CD4-positive, alpha-beta T cell treated with Interleukin-12 subunit alpha and Interleukin-12 subunit beta, for 1 hour (primary cell): ENCODE measurements at places on chromosomes 7 and 10.

DNA sequence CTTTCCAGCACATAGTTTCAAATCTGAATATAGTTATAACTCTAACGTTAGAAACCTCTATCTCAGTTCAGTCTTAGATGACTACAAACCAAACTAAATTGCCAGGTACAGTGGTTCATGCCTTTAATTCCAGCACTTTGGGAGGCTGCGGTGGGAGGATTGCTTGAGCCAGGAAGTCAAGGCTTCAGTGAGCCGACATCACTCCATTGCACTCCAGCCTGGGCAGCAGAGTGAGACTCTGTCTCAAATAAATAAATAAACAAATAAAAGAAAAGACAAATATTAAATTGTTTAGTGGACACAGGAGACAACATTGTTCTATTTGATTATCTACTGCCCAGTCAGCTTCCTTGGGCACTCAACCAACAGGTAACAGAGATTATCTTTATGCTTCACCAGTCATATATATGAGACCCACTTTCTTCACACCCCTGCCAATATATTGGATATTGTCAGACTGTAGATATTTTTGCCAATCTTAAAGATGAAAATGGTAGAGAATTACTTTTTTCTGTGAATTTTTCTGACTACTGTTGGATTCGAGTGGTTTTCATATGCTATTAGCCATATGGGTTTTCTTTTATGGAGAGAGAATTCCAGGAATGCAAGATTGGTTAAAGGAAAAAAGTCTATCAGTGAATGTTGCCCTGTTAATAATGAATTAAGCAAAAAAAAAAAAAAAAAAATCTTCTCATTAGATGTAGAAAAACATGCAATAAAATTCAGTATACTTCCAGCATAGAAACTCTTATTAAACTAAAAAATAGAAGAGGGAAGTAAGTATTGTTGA lies 16.0 kb downstream of the HDAC9 start:
- no peak for DNase-seq

DNA sequence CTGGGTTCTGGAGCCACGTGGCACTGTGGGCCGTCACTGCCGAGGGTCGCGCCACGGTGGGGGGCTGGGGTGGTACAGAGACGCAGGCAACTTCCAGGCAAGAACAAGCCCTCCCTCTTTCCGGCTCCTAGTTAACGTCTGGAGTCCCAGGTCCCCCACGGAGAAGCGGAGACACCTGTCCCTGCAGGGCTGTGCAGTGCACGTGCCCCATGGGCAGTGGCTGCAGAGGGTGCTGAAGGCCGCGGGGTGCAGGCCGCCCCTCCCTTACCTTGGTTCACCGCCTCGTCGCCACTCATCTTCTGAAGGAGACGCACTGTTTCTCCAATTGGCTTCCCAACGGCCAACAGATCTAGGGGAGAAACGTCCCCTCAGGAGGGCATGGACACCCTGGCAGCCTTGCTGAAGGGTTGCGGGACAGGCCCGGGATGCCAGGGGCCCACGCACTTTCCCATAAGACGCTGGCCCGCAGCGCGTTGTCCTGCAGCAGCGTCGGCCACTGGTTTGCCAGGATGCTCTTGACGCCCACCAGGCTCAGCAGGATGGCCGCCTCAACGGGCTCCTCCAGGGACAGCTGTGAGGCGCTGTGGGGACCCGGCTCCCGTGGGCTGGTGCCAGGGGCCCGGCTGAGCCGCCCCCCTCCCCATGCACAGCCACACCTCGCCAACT lies 24.3 kb upstream of the NKX6-2 start:
- DNase-seq = no peak

DNA sequence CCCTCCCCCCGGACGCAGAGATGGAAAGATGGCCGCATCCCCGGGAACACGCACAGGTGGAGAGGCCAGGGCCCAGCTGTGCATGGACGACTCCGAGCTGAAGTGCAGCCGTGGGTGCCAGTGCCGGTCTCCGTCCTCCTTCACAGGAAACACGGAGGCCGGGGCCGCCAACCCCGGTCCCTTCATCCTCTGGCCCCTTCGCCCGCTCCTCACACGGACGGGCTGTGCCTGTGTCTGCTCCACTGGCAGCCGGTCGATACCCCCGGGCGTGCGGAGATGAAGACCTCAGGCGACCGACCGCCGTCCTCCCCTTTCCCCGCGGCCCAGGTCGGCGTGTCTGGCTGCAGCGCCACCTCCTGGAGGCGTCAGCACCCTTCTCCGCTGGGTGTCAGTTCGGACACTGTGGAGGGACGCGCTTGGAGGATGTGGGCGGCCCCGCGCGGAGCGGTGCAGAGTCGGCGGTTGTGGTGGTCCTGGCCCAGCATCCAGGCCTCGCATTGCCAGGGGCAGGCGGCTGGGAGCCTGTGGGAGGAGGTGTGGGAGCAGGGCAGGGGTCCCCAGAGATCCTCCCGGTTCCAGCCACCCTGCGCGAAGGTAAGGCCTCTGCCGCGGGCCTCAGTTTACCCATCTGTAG lies 9.9 kb downstream of the ZNF511 start:
- DNase-seq = peak; percentile 77

- no peak for DNase-seq
These were observed 76.8 kb upstream of the AFAP1L2 start for GRCh38 chr10:114481055-114481454.

- no peak for DNase-seq
These were observed 37.7 kb downstream of the AGMO start for GRCh38 chr7:15524077-15524476.

- DNase-seq = no peak
These were observed 6.3 kb downstream of the VPS26A start for GRCh38 chr10:69130251-69130650.

GRCh38 chr10:18229826-18230225 lies 89.6 kb downstream of the CACNB2 start:
- DNase-seq = no peak

GRCh38 chr10:110860576-110861241 lies 11.0 kb upstream of the PDCD4 start:
- DNase-seq = peak; percentile 80

GRCh38 chr7:41163991-41164390 lies 538.9 kb downstream of the INHBA start:
- no peak for DNase-seq

DNA sequence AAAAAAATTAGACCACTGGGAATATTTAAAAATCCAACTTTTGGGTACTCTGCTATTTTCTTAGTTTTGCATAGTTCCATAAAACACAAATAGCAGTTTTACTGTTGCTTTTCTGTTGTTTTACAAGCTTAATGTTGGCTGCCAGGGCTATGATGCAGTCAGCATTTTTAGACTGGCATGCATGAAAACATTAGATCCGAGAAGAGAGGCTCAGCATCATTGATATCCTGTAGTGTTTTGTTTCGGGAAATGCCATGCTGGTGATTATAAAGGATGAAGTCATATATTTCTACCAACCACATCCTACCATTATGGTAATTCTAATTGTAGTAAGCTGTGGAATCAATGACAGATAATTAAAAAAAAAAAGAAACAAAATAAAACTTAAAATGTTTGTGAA lies 104.6 kb downstream of the MBL2 start:
- DNase-seq = no peak

GRCh38 chr7:139619367-139619657 lies 95.8 kb downstream of the CLEC2L start:
- no peak for DNase-seq

DNA sequence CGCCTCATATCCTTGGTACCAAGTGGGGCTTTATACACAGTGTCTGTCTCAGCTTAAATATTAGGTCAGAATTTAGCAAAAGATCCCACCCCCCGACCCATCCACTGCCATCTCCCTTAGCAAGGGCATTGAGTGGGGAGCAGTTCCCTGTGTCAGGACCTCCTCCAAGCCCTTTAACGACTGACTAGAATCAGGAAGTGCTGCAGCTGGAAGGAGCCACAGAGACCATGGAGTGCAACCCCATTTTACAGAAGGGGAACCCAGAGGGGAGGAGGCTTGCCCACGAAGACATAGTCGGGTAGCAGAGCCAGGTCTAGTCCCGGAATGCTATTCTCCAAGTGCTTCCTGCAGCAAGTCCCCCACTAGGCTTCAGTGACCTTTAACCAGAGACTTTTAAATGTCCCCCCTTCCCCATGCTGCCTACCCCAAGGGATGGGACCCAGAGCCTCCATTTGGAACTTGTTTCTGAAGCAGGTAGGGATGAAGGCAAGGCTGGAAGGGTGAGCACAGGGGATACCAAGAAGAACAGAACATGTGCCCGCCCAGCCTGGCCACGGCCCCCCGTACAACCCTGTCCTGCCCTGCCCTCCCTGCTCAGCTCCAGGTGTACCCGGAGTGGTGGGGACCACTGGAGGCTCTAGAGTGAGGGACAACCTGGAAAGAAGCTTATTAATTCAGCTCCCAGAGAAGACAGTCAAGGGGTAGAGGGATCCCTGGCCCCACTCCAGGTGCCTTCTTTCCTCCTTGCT lies 41.3 kb downstream of the C10orf105 start:
- no peak for DNase-seq

GRCh38 chr10:71279590-71280170 lies 39.4 kb upstream of the SLC29A3 start:
- no peak for DNase-seq

DNA sequence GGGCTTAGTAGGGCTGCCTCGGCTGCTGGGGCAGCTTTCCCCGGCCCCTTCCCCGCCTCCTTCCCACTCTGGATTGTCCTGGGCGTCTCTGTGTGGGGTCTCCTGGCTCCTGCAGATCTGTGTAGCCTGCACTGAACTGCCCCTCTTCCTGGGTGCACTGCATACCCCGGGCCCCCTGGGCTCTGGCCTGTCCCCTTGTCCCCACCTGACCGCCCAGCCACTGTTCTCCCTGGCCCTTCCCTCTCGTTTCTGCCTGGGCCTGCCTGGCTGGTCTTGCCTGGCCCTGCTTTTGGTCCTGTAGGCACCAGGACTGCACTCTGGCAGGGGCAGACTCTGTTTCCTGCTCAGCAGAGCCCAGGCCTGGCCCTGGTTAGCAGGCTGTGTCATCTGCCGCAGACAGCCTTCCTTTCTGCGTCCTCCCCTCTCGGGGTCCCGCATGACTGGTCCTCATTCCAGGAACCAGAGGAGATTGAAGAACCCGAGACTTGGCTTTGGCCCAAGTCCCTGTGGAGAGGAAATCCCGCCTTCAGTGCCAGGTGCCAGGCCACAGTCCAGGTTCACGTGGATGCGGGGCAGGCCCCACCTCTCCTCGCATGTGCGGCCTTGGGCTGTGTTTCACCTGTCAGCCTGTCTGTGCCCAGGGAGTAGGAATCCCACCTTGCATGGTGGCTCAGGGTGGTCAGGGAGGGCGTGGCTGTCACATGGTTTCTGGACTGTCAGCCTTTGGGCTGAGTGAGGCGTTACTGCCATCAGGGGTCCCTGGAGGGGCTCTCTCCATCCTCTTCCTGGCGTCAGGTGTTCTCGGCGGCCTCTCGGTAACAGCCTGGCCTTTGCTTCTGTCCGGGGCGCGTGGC lies 9.2 kb downstream of the INPP5A start:
- no peak for DNase-seq
